CD4-positive, alpha-beta T cell treated with Interleukin-6 at 100 ng/mL for 8 hours (primary cell): ENCODE measurements at places on chromosomes 1 and 21.

- no peak for DNase-seq
Observed at GRCh38 chr1:111366256-111366655, 61.3 kb downstream of the OVGP1 start.

GRCh38 chr1:1402072-1402900 lies 3.2 kb upstream of the CCNL2 start:
- DNase-seq, result no peak

GRCh38 chr1:197913495-197914276 lies 3.5 kb upstream of the LHX9 start:
- DNase-seq, result no peak

- DNase-seq, result peak; percentile 69
Observed at GRCh38 chr21:45820171-45821091, 161.1 kb upstream of the COL6A1 start.
